ENCODE measurements at places on chromosomes 11 and 22.

DNA sequence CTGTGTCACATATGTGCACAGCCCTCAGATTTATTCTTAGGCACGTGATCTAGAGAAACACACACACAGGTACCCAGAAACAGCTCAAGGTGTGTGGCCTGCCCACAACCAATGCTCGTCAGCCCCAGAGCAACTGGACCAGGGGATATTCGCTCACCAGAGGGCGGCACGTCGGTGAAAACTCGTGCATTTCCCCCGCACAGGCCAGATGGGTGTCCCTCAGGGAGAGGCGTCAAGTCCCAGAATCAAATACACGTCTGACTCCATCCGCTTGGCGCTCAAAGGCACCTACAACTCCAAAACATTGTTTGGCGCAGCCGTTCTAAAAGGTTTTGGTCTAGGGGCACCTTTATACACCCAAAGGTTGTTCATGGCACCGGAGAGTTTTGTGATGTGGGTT, 429.0 kb downstream of the BRD1 start:
- no peak for DNase-seq

- DNase-seq = no peak
Observed at GRCh38 chr11:42646959-42647358, 664.8 kb upstream of the API5 start.

- DNase-seq = no peak
Observed at GRCh38 chr22:37842015-37842793, 1.9 kb downstream of the ANKRD54 start.

GRCh38 chr11:128610721-128611617, 23.6 kb upstream of the ETS1 start:
- DNase-seq = peak; percentile 40

DNA sequence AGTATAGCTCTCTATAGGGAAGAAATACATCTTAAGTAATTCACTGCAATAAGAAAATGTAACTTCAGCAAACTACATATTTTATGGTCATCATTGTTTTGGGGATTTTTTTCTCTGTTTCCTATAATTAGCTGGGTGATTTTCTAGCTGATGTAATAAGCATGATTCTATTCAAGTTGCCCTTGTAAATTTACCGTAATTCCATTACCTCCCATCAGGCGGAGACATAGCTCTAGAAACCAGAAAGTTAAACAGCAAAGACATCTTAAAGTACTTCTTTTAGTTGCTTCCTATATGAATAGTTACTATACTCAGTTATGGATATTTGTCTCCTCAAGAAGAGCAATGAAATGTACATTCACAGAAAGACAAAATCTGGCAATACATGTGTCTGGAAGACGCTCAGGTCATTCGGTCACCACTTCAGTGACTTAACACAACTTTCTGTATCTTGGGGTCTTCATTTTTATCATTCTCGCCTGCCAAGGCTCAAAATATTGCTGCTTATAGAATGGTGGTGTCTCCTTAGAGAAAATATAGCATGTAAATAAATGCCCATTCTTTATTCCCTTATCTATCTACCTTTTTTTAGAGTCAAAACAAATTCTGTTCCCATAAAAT, 239.9 kb upstream of the ZC3H12C start:
- no peak for DNase-seq

GRCh38 chr11:66555416-66555815, 8.7 kb downstream of the ACTN3 start:
- no peak for DNase-seq

- no peak for DNase-seq
Observed at GRCh38 chr11:132046288-132046865, 676.0 kb downstream of the NTM start.

DNA sequence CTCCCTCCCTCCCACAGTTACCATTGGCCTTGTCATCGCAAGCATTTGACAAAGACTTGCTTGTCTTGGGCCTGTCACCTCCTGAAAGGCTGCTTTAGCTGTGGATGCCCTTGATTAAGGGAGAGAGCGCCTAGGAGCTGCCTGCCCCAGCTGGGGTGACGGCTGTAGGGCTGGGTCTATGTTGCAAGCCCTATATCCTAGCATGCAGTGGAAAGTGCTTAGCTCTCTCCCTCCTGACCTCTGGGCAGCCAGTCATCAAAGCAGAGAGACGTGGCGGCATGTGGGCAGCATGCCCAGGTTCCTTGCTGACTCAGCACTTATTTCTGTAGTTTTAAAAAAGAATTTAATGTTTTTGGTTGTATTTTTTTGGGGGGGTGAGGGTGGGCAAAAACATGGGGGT, 75.9 kb downstream of the BARX2 start:
- DNase-seq = no peak
